ENCODE measurements at places on chromosomes 6 and 20.

DNA sequence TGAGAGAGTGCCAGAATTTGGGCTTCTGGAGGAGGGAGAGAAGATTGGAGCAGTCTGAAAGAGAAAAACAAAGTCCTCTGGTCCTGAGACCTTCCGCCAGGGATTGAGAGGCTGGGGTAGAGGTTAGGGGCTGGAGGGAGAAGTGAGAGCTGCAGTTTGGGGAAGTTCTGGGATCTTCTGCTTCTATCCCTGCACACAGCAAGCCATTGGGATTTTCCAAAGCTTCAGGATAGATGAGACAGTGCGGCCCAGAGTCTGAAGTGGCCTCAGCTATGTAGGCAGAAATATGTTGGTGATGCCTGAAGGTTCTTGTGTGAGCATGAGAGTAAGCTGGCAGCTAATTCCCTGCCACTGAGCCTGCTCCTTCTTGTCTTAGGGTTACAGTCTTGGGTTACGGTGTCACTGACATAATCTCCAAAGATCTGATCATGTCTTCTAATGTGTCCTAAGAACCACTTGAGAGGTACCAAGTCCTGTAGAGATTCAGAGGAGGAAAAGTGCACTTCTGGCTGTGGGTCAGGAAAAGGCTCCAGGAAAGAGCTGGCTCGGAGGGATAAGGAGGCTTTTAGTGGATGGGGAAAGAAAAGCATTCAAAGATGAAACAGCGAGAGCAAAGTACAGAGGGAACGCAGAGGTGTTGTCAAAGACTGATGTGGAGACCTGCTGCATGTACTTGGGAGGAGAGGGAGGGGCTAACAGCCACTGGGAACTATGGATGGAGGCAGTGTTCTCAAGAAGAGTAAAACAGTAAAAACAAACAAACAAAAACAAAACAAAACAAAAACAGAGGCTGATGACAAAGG lies 131.1 kb upstream of the MYLIP start:
- no peak for DNase-seq

- no peak for DNase-seq
These were observed 12.1 kb upstream of the REPS1 start for GRCh38 chr6:138999949-139000725.

DNA sequence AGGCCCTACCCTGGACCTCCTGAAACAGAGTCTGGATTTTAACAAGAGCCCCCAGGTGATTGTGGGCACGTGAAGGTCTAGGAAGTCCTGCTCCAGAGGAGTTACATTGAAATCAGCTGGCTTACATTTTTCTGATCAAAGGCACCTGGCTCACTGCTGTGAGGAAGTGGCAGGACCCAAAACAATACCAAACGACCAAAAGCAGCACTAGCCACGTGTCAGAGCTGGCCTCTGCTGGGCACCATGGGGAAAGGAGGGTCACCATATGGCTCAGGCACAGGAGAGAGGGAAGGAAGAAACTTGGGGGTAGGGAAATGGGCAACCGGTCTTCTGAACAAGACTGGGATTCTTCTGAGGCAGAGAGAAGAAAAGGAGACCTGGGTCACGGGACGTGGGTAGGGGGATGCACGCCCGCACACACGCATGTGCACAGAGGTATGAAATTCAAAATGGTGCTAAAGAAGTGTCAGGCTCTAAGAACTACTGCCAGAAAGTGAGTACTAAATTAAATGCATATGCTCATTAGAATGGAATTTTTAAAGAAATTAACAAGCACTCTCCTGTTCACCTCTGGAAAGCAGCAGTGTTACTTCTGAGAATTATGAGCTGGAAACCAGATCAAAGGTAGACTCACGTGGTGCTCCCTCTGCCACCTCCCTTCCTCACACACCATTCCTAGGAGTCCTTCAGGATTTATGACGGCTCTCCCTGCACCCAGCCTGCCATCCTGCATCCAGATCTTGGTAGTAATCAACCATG lies 113.6 kb downstream of the TRERF1 start:
- no peak for DNase-seq

- no peak for DNase-seq
These were observed 874.7 kb downstream of the TFAP2A start for GRCh38 chr6:9540126-9540525.

GRCh38 chr6:81387163-81387562 lies 365.3 kb downstream of the TENT5A start:
- no peak for DNase-seq
